ENCODE measurements at places on chromosomes 2 and 18.

- no peak for ATAC-seq
Measured at GRCh38 chr2:51718881-51719280, 686.9 kb upstream of the NRXN1 start.

DNA sequence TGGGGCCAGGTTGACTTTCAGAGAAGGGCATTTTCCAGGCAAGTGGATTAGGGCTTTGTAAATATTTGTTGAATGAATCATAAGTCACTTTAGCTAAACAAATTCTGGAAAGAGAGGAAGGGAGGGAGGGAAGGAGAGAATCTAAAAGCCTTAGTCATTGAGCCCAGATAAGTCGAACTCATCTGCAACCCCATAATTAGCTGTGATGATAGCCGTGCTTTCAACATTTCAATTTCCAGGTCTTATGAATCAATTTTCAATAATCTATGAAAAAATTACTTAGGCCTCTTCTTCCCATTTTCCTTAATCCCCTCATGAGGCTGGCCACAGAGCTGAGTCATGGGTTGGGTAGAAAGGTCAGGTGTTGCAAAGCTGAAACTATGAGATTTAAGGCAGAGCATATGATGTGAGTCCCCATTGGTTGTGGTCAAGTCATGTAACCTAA, 111.9 kb upstream of the MAPRE2 start:
- ATAC-seq: no peak

- no peak for ATAC-seq
Measured at GRCh38 chr2:132678483-132678882, 8.5 kb upstream of the LYPD1 start.

GRCh38 chr2:128988967-128989366, 670.3 kb upstream of the HS6ST1 start:
- ATAC-seq: no peak

DNA sequence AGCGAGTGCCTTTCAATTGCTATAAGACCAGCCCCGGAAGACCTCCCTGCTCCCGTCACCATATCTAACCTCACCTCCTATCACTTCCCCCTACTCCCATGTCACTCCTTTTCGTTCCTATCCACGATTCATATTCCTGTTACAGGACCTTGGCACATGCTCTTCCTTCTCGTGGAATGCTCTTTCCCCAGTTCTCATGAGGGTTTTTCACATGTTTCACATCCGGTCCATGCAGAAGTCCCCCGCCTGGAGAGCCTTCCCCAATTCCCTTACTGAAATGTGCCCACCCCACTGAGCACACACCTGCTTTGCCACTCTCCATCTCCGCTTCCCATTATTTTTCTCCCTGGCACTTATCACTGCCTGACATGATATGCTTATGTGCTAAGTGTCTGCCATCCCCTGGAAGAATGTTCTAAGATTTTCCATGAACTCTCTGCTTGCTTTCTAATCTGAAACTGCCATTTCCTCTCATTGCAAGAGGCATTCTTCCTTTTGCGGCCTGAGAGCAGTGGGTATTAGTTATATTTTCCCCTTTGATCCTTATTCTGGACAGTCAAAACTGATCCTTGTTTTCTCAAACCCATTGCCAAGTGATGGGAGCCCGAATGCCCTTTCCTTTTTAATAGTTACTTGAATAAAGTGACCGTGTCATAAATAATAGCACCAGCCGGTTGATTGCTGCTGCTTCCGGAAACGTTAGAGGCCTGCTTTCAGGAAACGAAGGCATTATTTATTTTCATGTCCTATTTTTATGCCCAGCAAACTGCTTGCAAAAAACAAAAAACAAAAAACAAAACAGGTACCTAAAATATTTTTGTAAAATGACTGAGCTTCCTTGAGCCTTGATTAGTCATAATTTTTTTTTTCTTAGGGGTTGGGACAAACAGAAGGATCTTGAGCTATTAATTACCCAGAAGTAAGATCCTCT, 127.9 kb downstream of the ZNF532 start:
- no peak for ATAC-seq

- peak; percentile 52 for ATAC-seq
Measured at GRCh38 chr18:62436636-62437234, 86.1 kb upstream of the ZCCHC2 start.

DNA sequence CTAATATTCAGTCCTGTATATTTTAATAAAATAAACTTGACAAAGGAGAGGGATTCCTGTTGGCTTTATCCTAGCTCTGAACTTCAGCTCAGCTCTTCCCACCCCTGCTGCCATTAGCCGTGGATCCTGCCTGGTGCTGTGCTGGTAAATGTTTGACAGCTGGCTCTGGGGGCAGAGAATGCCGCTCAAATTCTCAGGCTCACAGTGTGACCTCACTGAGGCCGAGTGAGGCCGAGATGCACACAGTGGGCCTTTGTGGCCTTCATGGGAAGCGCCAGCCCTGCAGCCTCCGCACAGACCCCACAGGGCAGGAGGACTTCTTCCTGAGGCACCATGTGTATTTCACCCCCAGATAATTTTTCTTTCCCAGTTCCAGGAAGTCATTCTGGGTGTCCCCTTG, 16.5 kb upstream of the FAHD2A start:
- ATAC-seq: no peak

GRCh38 chr2:176097820-176098365, 1.7 kb upstream of the HOXD12 start:
- ATAC-seq: no peak

DNA sequence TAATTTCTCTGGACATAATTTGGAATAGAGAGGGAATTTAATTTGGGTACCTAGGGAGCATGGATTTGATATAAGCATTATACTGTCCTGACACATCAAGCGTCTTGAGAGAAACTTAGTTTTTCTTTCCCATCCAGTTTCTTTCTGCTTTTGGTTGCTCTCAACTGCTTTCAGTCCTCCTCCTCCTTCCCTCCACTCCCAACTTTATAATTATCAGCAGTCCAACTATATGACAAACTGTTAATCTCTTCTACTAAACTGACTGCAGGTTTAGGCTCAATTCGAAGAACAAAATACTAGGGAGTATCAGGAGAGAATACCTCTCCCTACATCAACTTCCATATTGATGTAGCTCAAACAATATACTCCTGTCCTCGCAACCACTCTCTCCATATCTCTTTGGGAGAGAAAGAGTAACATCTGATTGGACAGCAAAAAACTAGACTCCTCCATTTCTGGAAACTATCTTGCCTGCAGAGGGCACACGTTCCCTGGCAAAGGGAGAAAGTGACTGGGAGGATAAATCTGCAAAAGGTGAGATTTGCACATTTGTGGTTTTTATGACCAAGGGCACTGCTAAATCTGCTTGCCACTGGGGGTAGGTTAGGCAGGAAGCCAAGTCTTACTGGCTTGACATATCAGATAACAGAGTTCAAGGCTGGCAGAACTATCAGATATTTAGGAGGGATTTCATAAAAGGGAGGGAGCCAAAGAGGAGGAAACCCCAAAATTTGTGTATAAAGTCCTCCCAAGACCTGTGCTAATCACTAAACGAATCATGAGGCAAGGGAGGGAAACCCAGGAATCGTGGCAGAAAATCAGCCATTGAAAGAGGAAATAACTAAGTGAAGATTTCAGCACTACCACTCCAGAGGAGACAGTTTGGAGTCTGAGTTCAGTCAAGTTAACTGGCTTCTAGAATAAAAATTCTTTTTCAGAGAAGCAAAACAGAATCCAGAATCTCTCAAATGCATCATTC, 40.0 kb downstream of the ICA1L start:
- ATAC-seq: no peak

DNA sequence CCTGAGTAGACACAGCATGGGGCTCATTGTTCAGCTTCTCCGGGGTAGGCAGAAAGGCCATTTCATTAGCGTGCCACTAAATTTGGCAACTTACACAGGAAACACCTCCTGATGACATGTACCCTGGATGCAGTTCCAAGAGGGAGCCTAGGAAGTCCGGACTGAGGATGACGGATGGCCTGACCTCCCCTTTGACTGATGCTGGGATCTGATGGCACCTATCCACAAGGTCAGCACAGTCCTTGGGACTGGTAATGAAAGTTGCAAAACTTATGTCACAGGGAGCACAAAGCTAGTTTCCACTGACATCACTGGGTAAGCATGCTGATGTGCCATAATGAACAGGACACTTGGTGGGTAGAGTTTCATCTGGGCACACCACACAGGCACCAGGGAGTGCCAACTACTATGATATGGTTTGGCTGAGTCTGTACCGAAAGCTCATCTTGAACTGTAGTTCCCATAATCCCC, 126.7 kb upstream of the ARL4C start:
- peak; percentile 43 for ATAC-seq

GRCh38 chr18:77165503-77166188, 33.1 kb upstream of the MBP start:
- peak; percentile 89 for ATAC-seq

GRCh38 chr2:195601361-195601760, 55.7 kb upstream of the SLC39A10 start:
- no peak for ATAC-seq

DNA sequence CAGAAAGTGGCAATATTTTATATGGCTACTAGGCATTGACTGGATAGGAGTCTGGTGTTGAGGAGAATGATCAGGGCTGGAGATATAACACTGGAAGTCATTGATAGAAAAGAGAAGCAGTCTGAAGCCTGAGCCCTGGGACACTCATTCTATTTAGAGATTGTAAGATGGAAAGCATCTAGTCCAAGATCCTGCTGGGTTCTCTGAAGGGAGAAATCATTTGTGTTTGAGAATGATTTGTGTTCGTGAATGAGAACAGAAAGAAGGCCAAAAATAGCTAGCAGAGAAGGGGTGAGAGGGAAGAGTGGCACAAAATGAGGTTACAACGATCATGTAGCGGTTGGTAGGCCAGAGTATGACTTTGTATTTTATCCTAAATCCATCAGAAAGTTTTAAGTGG, 7.6 kb upstream of the ALS2 start:
- ATAC-seq: no peak

DNA sequence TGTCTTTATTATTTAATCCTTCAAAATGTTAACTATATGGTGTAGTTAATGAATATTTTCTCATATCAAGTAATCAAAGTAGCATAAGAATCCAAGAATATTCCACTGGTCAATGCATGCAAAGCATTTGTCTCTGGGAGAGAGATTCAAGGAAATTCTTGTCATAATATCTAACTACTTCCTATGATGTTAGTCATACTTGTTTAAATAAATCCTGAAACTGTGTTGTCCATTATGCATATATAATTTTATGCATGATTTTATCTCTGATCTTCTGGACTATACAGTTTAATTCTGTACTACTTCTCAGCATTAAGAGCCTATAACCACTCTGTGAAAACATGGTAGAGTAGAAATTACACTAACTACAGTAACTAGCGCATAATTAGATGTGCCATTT, 388.3 kb downstream of the NR4A2 start:
- no peak for ATAC-seq

GRCh38 chr2:10344105-10345066, 41.7 kb downstream of the HPCAL1 start:
- ATAC-seq: no peak

DNA sequence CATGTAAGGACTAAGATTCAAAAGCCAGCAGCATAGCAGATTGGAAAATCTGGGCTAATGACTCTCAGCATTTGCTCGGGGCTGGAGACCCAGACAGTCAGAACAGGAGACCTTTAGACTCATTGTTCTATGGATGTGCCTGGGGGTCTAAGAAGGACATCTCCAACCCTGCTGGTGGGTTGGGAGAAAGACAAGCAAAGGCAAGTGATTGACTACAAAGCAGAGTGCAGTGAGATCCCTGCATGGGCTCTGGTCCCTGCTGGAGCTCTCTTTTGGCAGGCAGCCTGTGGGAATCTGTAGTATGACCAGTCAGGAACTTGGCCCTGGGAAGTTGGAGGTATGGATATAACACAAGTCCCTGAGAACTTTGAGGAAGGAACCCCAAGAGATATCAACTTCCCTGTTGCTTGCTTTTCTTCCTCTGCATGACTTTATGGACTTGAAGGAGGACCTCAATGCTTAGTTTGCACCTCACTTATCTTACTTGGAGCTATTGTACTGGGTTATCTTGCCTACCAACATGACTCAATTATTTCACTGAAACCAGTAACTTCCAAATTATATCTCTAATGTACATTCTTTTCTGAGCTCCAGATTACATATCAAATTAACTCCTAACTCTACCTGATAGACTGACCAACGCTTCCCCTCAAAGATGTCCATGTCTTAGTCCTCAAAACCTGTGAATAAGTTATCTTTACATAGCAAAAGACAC, 236.0 kb downstream of the CYRIA start:
- no peak for ATAC-seq

- no peak for ATAC-seq
Measured at GRCh38 chr2:169694894-169695260, 608 bp downstream of the PHOSPHO2 start.

- no peak for ATAC-seq
Measured at GRCh38 chr2:56040189-56040588, 116.6 kb upstream of the EFEMP1 start.

DNA sequence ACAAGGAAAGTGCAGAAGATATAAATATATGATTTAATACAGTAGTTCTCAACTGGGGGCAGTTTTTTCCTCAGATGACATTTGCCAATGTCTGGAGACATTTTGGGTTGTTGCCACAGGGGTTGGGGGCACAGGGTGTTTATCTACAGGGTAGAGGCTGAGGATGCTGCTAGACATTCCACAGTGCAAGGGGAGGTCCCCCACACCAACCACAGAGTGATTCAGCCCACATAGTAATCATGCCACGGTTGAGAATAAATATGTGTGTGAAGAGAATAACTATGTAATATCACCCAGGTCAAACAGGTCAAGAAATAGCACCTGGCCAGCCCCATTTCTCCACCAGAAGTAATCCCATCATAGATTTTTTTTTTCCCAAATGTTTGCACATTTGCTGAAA, 17.9 kb downstream of the DYSF start:
- ATAC-seq: no peak

GRCh38 chr2:33577668-33578067, 21.4 kb downstream of the FAM98A start:
- ATAC-seq: no peak

GRCh38 chr2:164934401-164935117, 20.8 kb downstream of the SLC38A11 start:
- no peak for ATAC-seq
